ENCODE measurements at places on chromosomes 6 and 20.

DNA sequence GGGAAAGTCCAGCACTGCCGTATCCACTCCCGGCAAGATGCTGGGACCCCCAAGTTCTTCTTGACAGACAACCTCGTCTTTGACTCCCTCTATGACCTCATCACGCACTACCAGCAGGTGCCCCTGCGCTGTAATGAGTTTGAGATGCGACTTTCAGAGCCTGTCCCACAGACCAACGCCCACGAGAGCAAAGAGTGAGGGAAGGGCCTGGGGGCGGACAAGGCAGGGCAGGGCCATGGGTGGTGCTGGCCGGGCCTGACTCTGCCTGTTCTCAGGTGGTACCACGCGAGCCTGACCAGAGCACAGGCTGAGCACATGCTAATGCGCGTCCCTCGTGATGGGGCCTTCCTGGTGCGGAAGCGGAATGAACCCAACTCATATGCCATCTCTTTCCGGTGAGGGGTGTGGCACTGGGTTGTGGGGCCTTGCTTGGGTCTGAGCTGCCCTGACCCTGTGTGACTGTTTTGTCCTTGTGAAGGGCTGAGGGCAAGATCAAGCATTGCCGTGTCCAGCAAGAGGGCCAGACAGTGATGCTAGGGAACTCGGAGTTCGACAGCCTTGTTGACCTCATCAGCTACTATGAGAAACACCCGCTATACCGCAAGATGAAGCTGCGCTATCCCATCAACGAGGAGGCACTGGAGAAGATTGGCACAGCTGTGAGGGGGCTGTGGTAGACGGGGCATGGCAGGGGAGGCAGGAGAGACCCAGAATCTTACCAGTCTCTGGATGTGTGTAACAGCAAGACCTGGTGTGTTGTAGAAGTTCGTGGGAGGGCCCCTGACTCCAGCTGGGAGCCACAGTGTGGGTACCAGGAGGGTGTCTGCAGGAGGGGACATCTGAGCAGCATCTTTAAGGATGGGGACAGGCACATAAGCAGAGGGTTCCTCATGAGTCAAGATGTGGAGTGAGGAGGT, 29.1 kb downstream of the PLCG1 start:
- DNase-seq: no peak

- no peak for DNase-seq
Measured at GRCh38 chr6:152160346-152160745, 352.9 kb downstream of the ESR1 start.

DNA sequence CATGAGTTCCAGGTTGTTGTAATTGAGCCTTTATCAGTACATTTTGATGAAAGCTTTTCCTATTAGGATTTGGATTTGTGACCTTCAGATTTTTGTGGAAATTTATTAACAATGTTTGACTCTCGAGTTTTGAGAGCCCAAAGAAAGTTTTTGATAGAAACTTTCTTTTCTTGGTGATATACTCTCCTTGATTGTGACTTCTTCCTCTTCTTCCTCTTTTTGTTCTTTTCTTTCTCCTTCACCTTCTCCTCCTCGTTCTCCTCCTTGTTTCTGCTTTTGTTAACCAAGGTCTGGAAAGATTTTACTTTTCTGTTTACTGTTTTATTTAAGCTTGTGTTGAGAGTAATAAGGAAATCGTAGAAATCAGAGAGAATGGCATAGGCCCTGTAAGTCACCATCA, 182.4 kb downstream of the TRIM27 start:
- DNase-seq: no peak

- no peak for DNase-seq
Measured at GRCh38 chr6:45532721-45533210, 155.0 kb upstream of the SUPT3H start.

DNA sequence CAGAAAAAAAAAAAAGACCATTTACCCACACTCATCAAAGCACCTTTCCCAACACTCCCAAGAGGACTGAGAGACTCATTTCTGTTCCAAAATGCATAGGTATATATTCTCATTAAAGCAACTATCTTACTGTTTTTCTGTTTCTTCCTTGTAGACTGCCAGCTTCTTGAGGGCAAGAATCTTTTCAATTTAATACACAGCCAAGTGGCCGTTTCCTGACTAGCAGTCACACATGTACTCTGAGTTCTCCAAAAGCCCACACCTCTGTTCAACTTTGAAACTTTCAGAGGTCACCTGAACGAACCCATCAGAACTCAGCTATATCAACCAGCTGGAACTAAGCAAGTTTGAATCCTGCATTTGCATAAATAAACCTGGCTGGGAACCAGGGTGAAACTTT, 92.7 kb downstream of the DTNBP1 start:
- no peak for DNase-seq

GRCh38 chr6:4774715-4775493, 1.3 kb upstream of the CDYL start:
- DNase-seq: no peak

- no peak for DNase-seq
Measured at GRCh38 chr20:32397567-32398084, 39.5 kb downstream of the ASXL1 start.

DNA sequence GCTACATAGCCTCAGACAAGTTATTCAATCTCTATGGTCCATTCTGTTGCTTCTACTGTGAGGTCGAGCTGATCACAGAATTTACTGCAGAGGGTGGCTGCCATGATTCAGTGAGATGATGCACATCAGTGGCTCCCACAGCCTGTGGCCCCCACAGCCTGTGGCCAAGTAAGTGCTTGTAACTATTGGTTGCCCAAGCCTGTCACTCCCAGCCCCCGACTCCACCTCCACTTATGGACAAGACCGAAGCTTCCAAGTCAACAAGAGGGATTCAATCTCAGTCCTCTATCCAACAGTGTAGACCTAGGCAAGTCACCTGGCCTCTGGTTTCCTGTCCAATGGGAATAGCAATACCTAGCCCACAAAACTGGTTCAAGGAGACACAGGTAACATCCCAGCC, 8.2 kb downstream of the KCNK5 start:
- DNase-seq: no peak

- DNase-seq: no peak
Measured at GRCh38 chr6:150327117-150327774, 41.6 kb upstream of the IYD start.

- no peak for DNase-seq
Measured at GRCh38 chr6:152298055-152298647, 339.0 kb downstream of the SYNE1 start.

GRCh38 chr6:130993292-130993765, 69.7 kb downstream of the EPB41L2 start:
- DNase-seq: no peak

- DNase-seq: no peak
Measured at GRCh38 chr6:2497922-2498623, 252.6 kb downstream of the MYLK4 start.

GRCh38 chr6:85580118-85580877, 13.4 kb downstream of the SNX14 start:
- DNase-seq: no peak

GRCh38 chr6:64489763-64490162, 854.2 kb downstream of the PHF3 start:
- DNase-seq: no peak

DNA sequence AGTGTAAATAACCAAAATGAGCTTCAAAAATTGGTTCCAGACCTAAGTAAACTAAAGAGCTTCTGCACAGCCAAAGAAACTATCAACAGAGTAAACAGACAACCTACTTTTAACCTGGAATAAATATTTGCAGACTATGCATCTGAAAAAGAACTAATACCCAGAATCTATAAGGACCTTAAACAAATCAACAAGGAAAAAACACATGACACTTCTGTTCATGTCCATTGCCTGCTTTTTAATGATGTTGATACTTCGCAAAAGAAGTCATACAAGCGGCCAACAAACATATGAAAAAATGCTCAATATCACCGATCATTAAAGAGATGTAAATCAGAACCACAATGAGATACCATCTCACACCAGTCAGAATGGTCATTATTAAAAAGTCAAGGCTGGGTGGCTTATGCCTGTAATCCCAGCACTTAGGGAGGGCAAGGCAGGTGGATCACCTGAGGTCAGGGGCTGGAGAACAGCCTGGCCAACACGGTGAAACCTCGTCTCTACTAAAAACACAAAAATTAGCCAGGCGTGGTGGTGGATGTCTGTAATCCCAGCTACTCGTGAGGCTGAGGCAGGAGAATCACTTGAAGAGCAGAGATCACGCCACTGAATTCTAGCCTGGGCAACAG, 42.5 kb upstream of the DST start:
- no peak for DNase-seq

GRCh38 chr6:52155791-52156576, 30.2 kb upstream of the IL17A start:
- no peak for DNase-seq

DNA sequence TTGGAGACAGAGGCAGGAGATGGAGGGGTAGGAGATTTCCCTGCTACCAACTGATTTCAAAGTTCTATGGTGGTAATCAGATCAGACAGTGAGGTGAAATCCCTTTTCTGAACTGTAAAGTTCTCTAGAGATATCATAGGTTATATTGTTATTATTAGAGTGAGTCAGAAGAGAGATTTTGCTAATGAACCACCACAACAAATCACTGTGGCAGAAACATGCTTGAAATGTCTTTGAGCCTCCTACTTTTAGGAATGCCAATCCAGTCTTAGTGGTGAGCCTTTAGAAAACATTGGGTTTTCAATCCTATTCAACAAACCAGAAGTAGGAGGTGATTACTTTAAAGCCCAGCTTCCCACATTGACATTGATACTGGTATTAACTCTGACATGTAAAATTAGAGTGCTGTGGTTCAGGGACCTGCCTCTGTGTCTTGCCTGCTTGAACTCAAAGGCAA, 136.7 kb upstream of the CNR1 start:
- no peak for DNase-seq

GRCh38 chr6:9537381-9537780, 877.5 kb downstream of the TFAP2A start:
- no peak for DNase-seq

DNA sequence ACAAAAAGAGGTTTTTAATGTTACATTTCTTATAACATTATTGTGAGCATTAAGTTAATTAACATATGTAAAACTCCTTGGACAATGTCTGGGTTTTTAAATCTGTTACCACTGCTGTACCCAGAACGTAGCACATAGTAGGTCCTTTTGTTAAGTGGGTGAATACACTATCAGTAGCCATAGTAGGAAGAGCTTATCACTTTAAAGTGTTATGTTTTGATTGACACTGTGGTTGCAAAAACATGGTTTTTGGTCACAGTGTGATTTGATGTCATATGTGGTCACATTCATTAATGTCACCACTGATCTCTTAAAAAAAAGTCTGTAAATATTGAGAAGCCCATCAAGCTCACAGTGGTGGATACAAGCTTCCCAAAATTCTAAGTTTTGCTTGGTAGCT, 160.7 kb downstream of the PLCB1 start:
- DNase-seq: no peak

GRCh38 chr6:33994472-33995308, 151.2 kb downstream of the GRM4 start:
- DNase-seq: no peak

DNA sequence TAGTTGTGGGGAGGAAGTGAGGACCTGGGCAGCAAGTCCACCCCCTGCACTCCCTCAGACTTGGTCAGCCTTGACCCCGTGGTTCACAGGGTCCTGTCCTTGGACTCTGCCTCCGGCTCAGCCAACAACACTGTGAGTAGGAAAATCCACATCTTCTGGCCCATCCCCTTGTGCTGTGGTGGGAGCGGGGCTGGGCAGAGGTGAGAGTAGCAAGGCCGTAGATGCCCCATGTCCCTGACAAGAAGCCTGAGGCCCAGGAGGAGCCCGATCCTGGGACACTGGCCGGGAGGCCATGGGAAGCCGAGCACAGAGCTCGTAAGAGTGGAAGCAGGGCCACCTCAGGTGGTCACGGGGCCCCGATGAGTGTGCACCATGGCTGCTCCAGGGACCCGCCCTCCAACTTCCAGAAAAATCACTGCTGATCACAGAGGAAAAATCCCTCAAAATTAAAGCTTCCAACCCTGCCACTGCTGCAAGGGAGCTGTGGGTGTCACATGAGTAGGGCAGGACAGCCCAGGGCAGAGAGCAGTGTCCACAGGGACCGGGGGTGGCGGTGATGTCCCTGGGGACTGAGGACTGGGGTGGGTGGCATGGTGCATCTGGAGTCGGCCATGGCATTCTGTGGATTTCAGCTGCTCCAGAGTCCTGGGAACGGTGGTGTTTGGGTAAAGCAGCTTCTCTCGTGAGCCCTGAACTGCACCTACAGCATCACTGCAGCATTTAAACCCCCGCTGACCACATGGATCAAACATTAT, 189.4 kb downstream of the DLL1 start:
- DNase-seq: no peak

DNA sequence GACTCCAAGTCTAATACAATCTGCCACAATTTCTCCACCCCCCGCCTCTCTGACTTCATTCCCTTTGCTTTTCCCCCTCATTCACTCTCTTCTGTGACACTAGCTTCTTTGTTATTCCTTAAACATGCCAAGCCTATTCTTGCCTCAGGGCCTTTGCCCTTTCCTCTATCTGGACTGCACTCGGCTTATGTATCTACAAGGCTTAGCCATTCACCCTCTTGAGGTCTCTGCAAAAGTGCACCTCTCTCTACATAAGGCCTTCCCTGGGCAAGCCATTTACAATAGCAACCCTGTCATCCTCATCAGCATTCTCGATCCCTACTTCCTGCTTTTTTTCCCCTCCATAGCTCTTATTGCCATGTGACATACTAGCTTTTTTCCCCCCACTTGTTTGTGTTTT, 168.9 kb downstream of the PDSS2 start:
- no peak for DNase-seq

- DNase-seq: no peak
Measured at GRCh38 chr6:19410481-19410880, 426.7 kb upstream of the ID4 start.
